ENCODE measurements at places on chromosomes 16 and 17.
A peak's percentile ranks its signal among the peaks of the same experiment; 100 is the strongest.

DNA sequence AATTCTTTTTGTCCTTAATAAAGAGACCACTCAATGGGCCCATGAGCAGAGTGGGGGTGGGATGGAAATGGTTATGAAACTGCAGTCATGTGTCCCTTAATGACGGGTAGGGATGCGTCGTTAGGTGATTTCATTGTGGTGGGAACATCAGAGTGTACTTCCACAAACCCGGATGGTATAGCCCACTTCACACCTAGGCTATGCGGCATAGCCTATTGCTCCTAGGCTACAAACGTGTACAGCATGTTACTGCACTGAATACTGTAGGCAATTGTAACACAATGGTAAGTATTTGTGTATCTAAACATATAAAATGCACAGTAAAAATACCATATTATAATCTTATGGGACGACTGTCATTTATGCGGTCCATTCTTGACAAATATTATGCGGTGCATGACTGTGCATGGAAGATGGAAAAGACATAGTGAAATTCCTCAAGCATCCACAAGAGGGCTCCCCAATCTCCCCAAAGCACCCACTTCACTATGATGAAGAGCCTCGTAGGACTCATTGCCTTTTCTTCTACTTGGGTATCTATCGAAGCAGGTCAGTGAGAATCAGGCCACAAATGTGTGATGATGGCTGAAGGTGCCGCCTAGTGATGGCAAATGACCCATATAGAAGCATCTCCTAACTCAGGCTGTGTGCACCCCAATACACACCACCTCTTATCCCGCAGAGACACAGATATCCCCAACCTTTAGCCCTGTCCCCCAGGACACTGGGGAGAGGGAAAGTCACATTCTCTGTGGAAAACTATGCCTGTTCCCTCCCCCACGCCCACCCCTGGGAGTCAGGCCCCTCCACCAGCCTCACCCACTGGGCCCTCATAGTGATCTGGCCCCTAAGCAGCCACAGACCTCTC is 43.5 kb downstream of the TBX21 start:
- peak; percentile 58 for DNase-seq

DNA sequence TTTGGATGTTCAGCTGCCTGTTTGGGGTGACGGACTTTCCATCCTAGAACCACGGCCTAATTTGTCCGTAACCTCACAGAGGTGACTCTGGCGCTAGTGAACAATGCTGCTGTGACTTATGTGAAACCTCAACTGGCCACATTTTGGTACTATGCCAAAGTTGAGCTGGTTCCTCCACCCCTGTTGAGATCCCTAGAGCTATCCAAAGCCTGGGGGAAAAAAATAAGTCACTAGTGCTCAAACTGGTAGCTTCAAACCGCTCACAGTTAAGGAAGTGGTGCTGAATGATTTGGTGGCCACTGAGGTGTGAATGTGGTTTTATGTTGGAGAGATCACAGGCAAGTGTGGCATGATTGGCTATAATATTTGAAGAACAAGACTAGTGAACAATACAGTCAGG is 11.3 kb upstream of the TUBG2 start:
- DNase-seq = no peak

GRCh38 chr16:22946433-22946832 is 132.5 kb downstream of the HS3ST2 start:
- no peak for DNase-seq

- no peak for DNase-seq
Observed at GRCh38 chr17:72394531-72394930, 273.7 kb downstream of the SOX9 start.

- DNase-seq = no peak
Observed at GRCh38 chr17:71217769-71218168, 903.1 kb upstream of the SOX9 start.

- DNase-seq = no peak
Observed at GRCh38 chr16:3858801-3859200, 21.7 kb downstream of the CREBBP start.

- peak; percentile 51 for DNase-seq
Observed at GRCh38 chr17:28878981-28879380, 18.6 kb downstream of the FLOT2 start.

GRCh38 chr16:84948851-84949610 is 62.3 kb downstream of the ZDHHC7 start:
- no peak for DNase-seq

- DNase-seq = no peak
Observed at GRCh38 chr16:49688036-49688697, 167.7 kb downstream of the ZNF423 start.

DNA sequence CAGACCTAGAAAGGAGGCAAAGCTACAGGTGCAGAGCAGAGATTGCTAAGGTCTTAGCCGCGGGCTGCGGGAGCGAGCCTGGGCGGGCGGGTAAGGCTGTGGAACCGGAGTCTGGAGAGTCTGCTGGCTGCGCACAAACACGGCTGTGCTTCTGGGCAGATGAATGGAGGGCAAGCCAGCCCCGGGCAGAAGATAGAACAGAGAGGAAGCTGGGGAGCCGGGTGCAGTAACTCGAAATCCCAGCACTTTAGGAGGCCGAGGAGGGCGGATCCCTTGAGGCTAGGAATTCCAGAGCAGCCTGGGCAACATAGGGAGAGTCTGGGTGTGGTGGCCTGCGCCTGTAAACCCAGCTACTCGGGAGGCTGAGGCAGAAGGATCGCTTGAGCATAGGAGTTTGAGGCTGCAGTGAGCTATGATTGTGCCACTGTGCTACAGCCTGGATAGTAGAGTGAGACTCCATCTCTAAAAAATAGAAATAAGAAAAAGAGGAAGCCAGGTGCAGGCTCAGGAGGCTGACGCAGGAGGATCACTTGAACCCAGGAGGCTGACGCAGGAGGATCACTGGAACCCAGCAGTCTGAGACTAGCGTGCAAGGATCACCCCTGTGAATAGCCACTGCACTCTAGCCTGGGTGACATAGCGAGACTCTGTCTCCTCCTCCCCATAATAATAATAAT is 56.3 kb downstream of the PITPNC1 start:
- DNase-seq = no peak

- no peak for DNase-seq
Observed at GRCh38 chr16:56319376-56319775, 106.0 kb downstream of the AMFR start.

- no peak for DNase-seq
Observed at GRCh38 chr17:63785556-63785955, 11.6 kb downstream of the DDX42 start.

DNA sequence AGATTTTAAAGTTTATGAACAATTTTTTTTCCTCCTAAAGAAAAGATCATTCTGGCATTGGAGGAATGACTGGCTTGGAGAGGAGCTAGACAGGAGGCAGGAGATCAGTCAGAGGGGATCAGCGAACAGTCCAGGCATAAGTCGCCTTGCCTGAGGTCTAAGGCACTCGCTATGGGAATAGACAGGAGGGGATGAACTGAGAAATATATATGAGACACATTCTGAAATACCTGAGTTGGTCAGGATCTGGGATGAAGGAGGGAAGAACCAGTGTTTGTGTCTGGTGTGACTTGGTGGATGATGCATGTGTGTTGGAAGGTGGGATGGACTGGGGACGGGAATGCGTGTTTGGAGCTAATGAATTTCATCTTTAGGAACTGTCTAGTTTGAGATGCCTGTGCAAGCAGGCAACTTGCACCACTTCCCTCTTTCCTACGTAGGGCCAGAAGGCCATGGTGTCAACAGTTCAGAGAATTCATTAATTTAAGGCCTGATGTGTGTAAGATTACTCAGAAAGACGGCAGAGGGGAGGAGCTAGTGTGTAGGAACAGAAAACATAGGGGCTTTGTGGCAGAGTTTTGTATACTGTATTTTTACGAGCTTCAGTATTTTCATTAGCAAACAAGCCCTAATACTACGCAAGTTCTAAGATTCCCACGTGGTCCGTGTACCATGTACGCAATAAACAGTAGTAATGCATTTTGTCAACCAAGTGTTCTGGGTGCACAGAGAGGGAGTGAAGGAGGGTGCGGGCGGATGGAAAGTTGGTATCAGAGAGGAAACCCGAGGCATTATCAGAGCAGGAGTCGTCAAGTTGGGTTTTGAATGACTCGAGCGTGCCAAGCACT is 825 bp downstream of the HEATR6 start:
- peak; percentile 27 for DNase-seq

- DNase-seq = peak; percentile 94
Observed at GRCh38 chr17:38554430-38555350, 51.1 kb downstream of the SRCIN1 start.

GRCh38 chr17:37510056-37510455 is 20.4 kb downstream of the DUSP14 start:
- peak; percentile 24 for DNase-seq

DNA sequence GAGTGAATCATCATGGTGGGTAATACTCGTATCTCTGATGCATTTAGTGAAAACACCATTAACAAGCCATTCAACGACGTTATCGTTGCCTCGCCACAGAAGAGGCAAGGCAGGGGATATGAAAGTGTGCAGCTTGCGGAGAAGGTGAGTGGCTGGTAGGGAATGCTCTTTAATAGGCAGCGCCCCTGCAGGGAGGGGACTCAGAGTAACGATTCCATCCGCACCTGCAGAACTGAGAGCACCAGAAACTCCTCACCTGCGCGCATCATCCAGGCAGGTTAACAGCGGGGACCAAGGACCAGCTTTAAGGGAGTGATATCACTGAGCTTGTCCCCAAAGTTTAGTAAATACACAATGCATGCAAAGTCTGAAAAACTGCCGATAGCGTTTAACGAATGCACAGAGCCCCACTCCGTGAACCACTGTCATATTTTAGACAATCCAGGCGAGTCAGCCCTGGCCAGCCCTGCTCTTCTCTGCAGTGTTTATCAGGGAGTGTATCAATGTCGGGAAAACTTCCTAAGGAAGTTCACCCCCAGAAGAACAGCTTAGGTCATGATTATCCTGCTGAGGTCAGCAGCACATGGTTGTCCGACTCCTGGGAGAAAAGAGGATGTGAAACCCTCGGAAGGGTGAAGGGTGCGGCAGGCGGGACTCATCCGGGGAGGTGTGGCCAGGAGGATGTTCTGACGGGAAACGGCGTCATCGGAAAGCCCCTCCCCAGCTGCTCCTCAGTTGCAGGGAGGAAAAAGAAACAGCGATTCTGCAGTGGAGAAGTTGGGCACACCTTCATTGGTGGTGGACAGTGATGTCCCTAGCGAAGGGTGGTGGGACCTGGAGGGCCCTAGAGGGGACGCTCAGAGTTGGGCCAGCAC is 68.5 kb upstream of the DNAH17 start:
- DNase-seq = no peak

GRCh38 chr17:10035885-10036284 is 130.8 kb upstream of the RCVRN start:
- DNase-seq = no peak

DNA sequence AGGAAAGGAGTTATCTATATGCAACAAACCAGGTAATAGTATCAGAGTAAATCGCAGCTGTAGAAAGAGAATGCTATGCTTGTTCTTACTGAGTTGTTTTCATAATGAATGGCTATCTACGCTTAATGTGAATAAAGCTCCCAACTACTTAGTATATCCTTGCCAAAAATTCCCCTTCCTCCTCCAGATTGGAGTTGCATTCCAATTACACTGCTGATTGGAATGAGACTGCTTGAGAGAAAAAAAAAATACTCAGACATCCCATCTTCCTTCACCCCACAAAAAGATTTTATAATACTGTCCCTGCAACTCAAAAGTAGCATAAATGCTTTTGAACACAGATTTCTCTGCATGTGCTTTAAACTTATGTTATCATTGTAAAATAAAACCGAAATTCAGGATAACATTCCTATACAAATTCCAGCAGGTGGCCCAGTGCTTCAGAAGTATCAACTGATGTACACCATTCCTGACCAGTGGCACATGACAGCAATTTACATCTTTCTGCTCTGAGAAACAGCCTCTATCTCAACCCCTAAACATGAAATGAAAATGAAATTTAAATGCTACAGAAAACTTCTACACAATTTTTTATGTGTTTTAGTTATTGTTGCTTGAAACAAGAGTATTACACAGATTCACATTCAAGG is 47.0 kb downstream of the SMURF2 start:
- no peak for DNase-seq

DNA sequence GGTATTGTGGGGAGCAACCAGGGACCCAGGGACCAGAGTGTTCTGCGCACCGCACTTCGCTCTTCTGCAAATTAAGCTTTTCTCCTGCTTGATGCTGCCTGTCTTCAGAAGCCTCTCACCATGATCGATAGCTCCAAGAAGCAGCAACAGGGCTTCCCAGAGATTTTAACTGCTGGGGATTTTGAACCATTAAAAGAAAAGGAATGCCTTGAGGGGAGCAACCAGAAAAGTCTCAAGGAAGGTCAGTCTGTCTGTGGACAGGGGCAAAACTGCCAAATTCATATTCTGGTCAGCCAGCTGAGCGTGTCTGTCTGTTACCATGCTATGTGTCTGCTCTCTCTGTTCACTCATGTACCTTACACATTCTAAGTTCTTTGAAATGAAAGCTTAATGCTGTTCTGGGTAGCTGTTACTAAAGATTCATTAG is 115.7 kb downstream of the MRTFB start:
- no peak for DNase-seq

DNA sequence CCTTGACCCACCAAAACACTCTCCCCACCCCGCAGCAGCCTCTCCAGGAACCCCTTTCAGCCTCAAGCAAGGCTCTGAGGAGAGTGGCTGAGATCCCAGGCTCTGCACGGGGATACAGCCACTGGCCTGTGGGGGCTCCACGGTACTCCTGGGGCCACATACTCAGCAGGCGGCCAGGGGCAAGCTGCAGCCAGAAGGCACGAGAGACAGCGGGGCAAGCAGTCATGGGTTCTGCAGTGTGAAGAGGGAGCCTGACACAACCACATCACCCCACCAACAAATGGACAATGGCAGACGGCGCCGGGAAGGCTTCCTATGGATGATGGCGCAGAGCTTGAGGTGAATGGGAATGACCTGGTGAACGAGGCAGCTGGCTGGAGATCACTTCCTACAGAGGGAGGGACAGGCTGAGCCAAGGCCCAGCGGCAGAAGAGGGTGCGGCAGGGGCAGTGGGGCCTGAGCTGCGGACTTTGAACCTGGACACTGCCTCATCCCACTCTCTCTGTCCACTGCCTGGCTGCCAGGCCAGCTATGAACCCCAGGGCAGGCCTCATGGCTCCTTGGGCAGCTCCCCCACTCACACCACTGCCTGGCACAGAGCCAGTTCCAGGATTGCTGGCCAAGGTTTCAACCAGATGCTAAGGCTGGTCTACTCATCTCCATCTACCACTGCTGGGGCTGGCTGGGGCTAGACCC is 10.8 kb upstream of the BCAR1 start:
- no peak for DNase-seq

DNA sequence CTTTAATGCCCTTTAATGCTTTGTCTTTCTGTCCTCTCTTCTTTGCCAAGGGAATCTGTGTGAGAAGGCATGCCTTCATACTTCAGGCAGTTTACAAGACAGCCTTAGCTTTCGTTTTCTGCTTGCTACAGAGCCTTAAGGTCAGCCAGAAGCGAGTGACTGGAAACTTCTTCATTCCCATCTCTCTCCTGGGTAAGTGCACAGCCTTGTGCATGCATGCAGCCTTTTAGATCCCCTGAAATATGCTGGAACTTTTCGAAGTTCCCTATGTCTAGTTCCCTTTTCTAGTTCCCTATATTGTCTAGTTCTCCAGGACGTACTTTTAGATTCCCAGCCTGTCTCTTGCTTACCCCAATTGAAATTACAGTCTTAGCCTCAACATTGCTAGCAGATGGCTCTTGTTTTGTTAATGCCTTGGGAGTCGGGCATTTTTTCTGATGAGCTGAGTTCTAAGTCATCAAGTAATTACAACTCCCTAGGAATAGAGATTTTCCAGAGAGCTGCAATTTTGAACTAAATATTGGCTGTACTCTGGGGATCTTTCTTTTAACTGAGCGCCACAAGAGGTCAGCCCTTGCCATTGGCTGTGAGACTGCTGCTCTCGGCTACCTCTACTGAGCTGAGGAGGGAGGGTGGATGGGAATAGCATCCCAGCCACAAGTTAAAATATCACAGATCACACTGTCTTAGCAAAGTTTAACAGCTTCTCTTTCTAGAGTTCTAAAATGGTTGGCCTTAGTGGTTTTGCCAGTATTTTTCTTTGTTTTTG is 22.7 kb upstream of the PPM1D start:
- peak; percentile 63 for DNase-seq
